ENCODE measurements at places on chromosomes 12 and 14.

- DNase-seq: no peak
These were observed 33.0 kb downstream of the ABCC9 start for GRCh38 chr12:21907948-21908837.

DNA sequence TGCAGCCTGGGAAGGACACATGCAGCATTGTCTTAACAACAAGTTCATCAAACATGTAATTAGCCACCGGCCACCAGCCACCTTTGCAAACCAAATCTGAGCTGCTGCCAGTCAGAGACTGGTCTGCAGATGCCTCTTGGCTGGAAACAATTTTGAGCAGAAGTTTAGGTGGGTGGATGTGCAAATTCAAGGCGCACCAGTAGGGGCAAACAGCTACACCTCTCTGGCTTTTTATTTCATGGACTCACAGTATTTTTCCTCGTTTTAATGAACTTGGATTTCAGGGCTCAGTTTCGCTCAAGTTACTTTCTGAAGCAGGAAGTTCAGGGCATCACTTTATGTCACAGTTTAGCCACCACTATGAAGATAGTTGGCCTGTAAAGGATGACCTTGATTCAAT lies 94.3 kb downstream of the OTX2 start:
- peak; percentile 32 for DNase-seq

- no peak for DNase-seq
These were observed 69.9 kb downstream of the MYRFL start for GRCh38 chr12:69894800-69895383.

- no peak for DNase-seq
These were observed 2.8 kb upstream of the PIWIL1 start for GRCh38 chr12:130334937-130335336.

GRCh38 chr14:104985675-104986486 lies at the start of gene CLBA1:
Gene CLBA1 (plus strand): TSS chr14:104985788. CDS start chr14:104986432, 644 bp downstream.
- peak; percentile 40 for DNase-seq

- no peak for DNase-seq
These were observed 6.7 kb upstream of the PPP4R3A start for GRCh38 chr14:91516663-91517388.

DNA sequence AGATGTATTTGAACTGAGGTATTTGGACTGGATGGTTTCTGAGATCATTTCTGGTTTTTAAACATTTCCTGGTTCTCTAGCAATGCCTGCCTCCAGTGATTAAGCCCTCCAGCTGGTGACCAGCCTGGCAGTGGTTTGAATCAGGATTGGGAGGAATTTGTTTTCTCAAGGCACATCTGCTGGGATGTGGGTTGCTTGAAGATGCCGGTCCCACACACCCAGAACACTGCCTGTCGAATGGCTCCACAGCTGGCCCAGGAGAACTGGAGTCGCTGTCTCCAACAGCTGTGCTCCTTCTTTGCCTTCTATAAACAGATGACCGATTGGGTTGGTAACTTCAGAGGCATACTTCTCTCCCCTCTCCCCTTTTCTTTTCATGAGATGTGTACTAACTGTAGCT lies 258.0 kb upstream of the DDHD1 start:
- no peak for DNase-seq

- no peak for DNase-seq
These were observed 47.7 kb downstream of the PSMA6 start for GRCh38 chr14:35339761-35340406.

DNA sequence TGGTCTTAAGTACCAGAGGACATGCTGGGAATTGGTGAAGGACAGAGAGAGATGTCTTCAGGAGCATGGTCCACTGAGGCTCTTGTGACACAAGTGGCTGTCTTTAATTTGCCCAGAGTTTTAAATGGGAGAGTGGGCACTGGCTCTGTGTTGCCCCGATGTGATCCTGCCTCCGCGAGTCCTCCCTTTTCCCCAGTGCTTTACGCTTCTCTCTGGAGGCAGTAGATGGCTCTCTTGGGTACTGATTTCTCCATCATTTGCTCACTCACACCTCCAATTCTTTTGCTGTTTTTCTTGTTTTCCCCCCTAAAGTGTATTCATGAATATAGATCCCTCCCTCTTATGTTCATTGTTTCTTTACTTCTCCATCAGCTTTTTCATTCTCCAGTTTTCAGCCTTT lies 74.3 kb downstream of the EMP1 start:
- DNase-seq: no peak

- no peak for DNase-seq
These were observed 299.3 kb upstream of the STXBP6 start for GRCh38 chr14:25349269-25349668.

- peak; percentile 19 for DNase-seq
These were observed 6.9 kb downstream of the TBC1D15 start for GRCh38 chr12:71846322-71846940.

DNA sequence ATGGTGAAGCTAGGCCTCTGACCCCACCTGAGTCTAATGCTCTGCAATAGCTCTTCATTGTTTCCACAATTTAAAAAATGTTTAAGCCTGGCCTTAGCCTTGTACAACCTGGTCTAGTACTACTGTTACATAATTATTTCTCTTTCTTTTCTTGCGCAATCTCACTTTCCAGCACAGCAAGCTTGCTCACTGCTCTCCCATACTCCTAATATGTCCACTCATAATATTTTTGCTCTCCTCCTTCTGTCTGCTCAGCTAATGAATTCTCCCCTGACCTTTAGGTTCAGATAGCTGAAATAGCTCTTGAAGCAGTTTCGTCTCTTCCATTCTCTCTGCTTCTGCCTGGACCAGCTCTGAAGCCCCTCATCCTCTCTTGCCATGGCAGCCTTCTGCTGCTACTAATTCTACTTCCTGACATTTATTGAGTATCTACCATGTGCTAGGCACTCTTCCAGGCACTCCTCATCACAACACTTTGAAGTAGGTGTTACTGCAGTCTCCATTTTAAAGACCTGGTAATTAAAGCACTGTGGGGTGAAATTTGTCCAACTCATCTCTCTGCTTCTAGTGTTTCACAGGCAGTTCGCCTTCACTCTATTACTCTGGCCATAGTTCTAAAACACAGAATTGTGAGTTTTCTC lies 2.8 kb upstream of the SLC48A1 start:
- no peak for DNase-seq

- DNase-seq: no peak
These were observed 3.6 kb upstream of the DNAJC22 start for GRCh38 chr12:49342914-49343731.

DNA sequence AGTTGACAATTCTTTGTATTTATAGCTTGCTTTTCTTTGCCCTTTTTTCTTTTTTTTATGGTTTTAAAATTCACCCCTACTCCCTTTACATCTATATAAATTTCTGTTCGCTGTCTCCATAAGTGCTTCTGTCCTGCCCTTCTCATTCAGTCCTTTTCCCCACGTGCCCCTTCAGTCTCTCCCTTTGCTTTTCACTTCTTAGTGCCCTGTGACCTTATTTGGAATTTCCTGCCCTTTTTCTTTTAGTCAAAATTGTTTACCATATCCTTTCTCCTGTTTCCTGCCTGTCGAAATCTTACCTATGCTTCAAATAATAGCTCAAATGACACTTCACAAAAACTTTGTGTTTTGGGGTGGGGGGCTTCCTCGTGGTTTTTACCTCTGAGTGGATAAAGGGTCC lies 6.0 kb downstream of the TMX1 start:
- DNase-seq: no peak

- no peak for DNase-seq
These were observed 1030.7 kb downstream of the AACS start for GRCh38 chr12:126095748-126096510.

GRCh38 chr12:19462406-19462805 lies 23.1 kb downstream of the AEBP2 start:
- DNase-seq: no peak

GRCh38 chr14:65040666-65041433 lies 54.2 kb downstream of the FNTB start:
- no peak for DNase-seq

- DNase-seq: no peak
These were observed 41.6 kb downstream of the GUCY2C start for GRCh38 chr12:14654842-14655241.

GRCh38 chr12:42282294-42282693 lies 43.6 kb downstream of the ZCRB1 start:
- no peak for DNase-seq

DNA sequence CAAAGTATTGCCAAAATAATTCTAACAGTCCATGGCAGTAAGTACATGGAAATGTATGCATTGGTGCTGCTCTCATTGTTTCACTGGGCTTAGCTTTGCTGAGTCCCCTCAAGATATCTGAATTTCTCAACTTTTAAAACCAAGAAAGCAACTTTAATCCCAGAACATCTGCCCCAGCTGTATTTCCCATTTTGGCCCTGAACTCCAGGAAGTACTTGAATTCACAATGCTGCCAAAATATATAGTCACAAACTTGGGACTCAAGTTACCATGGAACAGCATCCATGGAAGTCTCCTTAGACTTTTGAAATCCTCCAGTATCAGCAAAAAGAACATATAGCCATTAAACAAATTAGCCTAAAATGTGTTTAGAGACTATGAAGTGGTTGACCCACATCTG lies 78.5 kb upstream of the FLRT2 start:
- no peak for DNase-seq

DNA sequence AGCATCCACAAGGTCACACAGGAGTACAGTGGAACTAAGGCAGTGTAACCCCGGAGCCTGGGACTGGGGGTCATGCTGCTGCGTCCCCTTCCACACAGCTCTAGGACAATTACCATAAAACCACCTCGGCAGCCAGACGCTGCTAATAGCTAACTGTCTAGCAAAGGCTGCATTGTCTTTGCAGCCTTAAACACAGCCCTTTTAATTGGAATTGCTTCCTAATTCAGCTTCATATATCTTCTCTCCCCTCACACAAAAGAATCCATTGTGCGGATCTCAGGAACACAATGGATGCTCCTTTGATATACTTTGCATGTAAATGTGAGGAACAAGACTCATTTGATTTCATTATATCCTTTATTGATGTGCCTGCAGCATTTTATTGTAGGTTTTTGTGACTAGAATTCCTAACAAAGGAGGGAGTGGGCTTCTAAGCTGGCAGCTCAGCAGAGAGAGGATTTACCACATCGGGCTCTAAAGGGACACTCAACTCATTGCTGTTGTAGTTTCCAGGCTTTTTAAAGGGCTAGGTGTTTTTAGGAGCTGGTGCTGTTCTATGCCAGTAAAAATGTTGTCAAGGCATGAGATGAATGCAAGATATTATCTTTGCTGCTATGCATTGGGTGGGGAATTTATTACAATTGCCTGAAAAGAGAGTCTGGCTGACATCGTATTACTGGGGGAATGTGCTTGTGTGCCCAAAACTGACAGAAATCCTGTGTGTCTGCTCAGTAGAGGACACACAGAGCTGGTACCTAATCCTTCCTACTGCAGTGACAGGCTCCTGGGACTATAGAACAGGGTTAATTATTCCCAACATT lies 30.4 kb upstream of the DACT1 start:
- peak; percentile 78 for DNase-seq

- no peak for DNase-seq
These were observed 54.2 kb downstream of the LGMN start for GRCh38 chr14:92693998-92694795.

DNA sequence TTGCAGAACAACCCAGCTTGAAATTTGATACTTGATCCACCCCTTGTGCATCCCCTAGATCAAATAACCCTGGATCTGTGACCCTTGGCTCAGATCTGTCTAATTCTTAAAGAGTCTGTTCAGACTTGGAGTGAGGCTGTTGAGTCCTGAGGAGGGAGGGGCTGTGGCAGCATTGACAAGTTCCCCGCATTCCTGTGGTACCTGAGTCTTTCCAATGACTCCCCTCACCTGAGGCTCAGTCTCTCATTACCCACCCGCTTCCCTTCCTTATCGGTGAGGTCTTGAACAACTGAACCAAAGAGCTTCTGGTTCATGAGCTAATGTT lies 16.1 kb upstream of the HDAC7 start:
- DNase-seq: no peak

GRCh38 chr12:19421503-19422282 lies 17.6 kb upstream of the AEBP2 start:
- no peak for DNase-seq

- no peak for DNase-seq
These were observed 24.2 kb upstream of the CLEC14A start for GRCh38 chr14:38280081-38280480.

DNA sequence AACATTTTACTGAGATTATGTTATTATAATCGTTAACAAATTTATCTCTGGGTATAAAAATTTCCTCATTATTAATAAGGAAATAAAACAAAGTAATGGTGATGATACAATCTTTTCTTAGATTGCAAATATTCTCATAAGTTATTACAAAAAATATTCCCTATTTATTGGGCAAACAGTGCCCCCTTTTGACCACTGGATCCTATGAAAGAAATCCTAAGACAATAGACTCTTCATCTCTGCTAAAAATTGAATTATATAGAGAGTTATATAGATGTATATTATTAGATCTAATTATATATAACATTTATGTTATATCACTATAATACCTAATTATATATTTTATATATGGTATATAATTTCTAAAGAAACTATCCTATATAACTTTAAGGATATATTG lies 94.2 kb upstream of the FGD4 start:
- DNase-seq: no peak

GRCh38 chr14:97387252-97387874 lies 590.2 kb downstream of the VRK1 start:
- no peak for DNase-seq

DNA sequence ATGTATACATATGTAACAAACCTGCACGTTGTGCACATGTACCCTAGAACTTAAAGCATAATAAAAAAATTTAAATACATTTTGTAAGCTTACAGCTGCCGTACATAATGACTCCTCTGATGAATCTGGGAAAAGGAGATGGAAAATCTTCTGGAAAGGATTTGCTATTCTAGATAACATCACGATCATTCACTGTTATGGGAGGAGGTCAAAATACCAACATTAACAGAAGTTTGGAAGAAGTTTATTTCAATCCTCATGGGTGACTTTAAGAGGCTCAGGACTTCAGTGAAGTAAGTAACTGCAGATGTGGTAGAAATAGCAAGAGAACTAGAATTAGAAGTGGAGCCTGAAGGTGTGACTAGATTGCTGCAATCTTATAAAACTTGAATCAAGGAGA lies 172.2 kb downstream of the SLC16A7 start:
- no peak for DNase-seq

GRCh38 chr12:14589169-14590004 lies 21.7 kb upstream of the PLBD1 start:
- DNase-seq: no peak

- no peak for DNase-seq
These were observed 173.3 kb downstream of the NOVA1 start for GRCh38 chr14:26424537-26424936.

- DNase-seq: no peak
These were observed 1.3 kb downstream of the CLSTN3 start for GRCh38 chr12:7131502-7131866.
